NCI-H187 (cell line): ENCODE measurements at places on chromosomes 4 and X.

- DNase-seq, result no peak
Measured at GRCh38 chr4:156298230-156298629, 344.6 kb upstream of the CTSO start.

GRCh38 chrX:2484721-2485648 is 15.8 kb downstream of the DHRSX start:
- no peak for DNase-seq

DNA sequence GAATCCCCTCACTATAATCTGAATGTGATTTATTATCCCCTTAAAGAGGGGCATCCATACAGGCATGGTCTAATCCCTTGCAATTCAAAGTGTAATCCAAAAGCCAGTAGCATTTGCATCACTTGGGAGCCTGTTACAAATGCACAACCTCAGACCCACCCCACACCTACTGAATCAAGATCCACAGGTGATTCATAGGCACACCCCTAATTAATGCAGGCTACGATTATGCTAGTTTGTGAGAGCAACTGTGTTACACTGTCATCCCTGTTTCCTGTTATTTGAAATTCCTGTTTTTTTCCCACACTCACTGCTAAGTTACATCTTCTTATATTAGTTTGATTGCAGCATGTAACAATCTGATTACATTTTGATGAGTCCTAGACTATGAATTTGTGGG is 120.0 kb downstream of the RAB28 start:
- no peak for DNase-seq

- DNase-seq, result no peak
Measured at GRCh38 chr4:41638866-41639265, 100.9 kb downstream of the LIMCH1 start.

DNA sequence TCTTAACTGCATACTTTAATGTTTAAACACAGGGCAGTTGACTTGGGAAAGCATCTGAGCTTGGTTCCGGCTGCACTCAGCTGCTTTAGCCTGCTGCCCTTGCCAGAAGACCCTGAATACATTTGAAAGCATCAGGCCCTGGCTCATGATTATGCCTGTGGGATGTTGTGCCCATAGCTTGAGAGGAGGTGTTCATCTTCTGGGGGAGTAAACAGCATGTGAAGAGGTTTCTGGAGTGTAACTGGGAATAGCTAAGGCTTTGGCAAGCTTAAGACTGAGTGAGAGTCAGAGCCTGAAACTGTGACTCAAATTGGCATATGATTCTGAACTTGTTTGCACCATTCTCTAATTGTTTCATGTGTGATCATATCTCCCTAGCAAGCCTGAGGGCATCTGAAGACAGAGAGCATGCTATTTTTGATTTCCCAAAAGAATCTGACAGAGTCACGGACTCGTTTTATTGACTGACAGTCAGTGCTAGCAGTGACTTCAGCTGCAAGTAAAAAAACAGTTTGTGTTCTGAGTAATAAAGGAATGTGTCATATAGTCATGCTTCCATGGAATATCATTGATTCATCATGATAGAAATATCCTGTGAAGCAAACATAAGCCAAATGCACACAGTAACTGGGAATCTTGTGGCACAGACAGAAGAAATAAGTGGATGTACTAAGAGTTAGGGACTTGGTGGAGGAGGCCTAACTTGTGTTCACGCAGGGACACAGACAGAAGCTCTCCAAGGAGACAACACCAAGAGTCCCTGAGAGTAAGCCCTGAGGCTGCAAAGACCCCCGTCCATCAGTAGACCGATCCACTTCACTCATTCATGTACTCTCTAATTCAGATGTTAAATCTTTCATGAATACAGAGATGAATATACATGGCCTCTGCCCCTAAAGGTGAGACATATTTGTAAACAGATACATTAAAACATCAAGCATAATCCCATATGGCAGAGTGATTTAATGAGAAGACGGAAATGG is 100.7 kb downstream of the SYNPO2 start:
- DNase-seq, result no peak

- DNase-seq, result no peak
Measured at GRCh38 chrX:15913146-15913545, 58.5 kb upstream of the AP1S2 start.

DNA sequence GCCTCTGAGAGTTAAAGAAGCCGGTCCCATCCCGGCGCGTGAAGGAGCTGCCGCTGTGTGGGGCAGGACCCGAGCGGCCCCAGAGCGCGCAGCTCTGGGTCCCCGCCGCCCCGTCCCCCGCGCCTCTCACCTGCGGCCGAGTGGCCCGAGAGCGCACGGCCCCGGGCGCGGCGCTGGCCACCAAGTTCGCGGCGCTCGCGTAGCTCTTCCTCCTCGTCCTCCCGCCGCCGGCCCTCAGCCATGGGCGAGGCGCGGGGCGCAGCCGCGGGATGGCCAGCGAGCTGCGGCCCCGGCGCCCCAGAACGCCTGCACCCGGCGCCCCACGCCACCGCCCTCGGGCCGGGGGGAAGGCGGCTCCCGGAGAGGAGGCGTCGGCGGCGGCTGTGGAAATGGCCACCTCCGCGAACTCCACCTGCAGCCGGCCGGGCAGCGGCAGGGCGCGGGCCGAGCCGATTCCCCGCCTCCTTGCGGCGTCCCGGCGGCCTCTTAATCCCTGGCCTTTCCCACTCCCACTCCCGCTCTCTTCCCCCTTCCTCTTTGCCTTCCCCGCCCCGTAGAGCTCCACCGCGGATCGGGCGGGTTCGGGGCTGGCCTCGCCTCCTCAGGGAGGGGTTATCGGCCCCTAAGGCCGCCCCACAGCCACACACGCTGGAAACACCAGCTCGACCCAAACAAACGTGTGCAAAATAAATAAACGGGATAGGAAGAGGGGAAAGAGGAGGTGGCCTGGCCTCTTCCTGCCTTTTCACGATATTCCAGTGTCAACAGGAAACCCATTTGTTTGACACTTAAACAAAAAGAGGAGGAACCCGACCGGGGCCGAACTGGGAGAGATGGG is at the start of gene SH3D19:
Gene SH3D19 (minus strand): TSS at position 495 of the 838 bp plus-strand sequence. CDS start 253 bp downstream, at position 242.
- peak; percentile 1 for DNase-seq

GRCh38 chr4:163955288-163955687 is 460.8 kb downstream of the TMA16 start:
- DNase-seq, result no peak

- DNase-seq, result no peak
Measured at GRCh38 chr4:172514011-172514410, 654.6 kb upstream of the GALNT7 start.

GRCh38 chr4:60384516-60384915 is 815.6 kb upstream of the ADGRL3 start:
- no peak for DNase-seq

- DNase-seq, result no peak
Measured at GRCh38 chrX:107721318-107721717, 54.3 kb downstream of the TSC22D3 start.
